NCI-H2081 treated with DMSO at 0.1 percent for 48 hours (cell line): ENCODE measurements at places on chromosomes 13 and 19.

DNA sequence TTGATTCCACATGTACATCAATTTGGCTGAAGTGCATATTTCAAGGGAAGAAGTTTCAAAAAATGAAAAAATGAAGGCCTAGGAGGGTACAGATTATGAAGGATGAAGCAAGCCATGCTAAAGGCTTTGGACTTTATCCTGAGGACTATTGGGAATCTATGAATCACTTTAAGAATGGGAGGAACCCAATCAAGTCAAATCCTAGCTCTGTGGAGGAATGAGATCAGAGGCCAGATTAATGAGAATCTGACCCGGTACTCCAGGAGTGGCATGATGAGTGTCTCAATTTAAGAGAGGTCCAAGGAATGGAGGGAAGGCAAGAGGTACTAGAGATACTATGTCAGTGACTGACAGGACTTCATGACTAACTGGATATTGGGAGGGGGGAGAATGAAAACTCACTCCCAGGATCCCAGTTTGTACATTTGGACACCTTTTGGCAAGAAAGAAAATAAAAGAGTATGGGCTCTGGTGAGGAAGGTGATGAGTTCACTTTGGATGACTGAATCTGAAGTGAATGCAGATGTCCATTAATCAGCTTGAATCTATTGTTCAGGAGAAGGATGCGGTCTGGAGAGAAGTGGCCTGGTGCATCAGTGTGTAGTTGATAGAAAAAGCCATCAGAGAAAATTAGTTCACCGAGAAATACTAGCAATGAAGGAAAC is 349.0 kb downstream of the EFNB2 start:
- DNase-seq: no peak

- DNase-seq: no peak
These were observed 7.5 kb downstream of the KLF16 start for GRCh38 chr19:1855828-1856255.

- DNase-seq: no peak
These were observed 108.2 kb downstream of the EDNRB start for GRCh38 chr13:77810430-77810829.

- DNase-seq: no peak
These were observed 110.3 kb downstream of the NHLRC3 start for GRCh38 chr13:39148513-39148961.

DNA sequence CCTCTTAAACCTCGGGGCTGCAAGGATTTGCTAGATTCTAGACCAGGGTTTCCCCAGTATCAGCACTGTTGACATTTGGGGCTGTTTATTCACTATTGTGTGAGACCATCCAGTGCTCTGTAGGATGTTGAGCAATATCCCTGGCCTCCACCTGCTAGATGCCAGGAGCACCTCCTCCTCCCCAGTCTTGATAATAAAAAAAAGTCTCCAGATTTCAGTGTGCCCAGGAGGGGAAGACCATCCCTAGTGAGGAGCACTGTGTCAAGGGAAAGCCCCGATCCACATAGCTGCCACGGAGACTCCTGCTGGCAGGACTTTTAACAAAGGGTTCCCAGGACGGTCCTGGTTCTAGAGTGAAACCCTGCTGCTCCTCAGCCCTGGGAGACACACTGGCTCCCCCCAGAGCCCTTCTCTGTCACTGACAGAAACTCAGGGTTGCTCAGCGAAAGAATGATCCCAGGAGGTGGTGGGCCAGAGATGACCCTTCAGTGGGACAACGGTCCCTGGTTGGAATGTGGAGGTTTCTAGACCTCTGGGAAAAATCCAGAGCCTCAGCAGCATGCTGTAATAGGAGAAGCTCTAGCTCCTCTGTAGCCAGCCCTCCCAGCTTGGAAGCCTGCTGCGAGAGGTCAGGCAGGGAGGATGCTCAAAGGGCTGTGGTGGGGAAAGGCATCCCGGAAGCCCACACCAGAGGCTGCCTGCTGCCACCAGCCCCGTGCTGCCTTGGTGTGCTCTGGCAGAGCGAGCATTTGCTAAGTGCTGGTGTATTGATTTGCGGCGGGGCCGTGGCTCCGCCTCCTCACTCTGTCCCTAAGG is 20.3 kb downstream of the LYL1 start:
- DNase-seq: no peak

GRCh38 chr19:9667898-9668297 is 7.0 kb downstream of the ZNF562 start:
- DNase-seq: no peak

DNA sequence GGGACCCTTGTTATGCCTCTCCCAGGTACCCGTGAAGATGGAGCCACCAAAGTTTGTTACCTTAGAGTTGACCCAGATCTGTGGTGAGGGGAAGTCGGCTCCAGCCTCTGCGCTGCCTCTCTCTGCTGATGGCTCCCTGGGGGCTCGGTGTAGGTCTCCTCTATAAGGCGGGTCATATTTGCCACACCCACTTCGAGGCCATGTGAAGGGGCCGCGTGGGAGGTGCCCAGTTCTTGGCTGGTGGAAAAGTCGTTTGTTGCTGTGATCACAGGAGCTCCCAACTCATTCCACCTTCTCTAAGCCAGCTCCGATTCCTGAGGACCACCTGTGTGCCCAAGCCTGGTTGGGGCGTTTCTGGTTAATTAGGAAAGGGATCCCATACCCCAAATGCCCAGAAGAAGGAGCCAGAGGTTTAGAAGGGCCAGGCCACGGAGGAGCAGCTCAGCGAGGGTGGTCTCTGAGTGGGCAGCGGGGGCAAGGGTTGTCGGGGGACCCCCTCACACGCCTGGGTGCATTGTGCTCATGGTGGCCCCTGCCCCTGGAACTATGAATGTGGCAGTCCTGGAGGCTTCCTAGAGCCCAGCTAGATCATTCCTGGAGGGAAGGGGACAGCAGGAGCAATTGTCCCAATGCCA is 296.5 kb downstream of the ZNF536 start:
- no peak for DNase-seq

- DNase-seq: no peak
These were observed 46.5 kb downstream of the UTP14C start for GRCh38 chr13:52070929-52071523.

GRCh38 chr13:87259479-87260083 is 411.6 kb upstream of the SLITRK5 start:
- no peak for DNase-seq

- DNase-seq: no peak
These were observed 13.4 kb downstream of the RB1 start for GRCh38 chr13:48316826-48317510.

- no peak for DNase-seq
These were observed 71.2 kb downstream of the WASF3 start for GRCh38 chr13:26628706-26629105.

DNA sequence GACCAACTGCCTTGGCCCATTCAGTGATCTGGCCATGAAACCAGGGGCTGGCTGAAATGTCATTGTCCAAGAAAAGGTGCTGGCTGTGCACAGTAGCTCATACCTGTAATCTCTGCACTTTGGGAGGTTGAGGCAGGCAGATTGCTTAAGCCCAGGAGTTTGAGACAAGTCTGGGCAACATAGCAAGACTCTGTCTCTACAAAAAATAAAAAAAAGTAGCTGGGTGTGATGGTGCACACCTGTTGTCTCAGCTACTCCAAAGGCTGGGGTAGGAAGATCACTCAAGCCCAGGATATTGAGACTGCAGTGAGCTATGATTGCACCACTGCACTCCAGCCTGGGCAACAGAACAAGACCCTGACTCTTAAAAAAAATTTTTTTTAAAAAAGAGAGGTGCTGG is 28.6 kb upstream of the C19orf12 start:
- no peak for DNase-seq

DNA sequence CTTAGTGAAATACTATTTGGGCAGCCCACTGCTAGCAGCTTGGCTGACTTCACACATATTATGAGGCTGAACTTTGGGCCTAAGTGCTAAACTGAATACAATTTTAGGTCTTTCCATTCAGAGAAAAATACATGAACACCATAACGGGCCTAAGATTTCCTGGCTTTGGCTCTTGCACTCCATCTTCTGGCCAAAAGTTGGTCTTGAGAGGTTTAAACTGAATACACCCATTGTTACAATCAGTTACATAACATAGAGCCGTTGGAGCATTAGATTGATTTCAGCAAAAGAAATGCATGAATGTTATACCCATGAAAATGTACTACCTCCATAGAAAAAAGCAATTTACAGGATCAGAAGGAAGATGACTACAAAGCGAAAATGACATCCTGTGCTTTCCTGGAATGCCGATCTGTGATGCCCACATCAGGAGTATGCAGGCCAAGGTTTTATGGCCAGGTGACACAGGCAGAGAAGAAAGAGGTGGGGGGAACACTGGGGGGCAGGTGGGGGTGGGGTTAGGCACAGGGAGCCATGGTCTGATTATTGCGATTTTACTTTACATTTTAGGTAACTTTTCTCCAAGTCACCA is 11.1 kb upstream of the SHISA2 start:
- DNase-seq: no peak

GRCh38 chr13:79901336-79901735 is 420.4 kb downstream of the NDFIP2 start:
- no peak for DNase-seq

DNA sequence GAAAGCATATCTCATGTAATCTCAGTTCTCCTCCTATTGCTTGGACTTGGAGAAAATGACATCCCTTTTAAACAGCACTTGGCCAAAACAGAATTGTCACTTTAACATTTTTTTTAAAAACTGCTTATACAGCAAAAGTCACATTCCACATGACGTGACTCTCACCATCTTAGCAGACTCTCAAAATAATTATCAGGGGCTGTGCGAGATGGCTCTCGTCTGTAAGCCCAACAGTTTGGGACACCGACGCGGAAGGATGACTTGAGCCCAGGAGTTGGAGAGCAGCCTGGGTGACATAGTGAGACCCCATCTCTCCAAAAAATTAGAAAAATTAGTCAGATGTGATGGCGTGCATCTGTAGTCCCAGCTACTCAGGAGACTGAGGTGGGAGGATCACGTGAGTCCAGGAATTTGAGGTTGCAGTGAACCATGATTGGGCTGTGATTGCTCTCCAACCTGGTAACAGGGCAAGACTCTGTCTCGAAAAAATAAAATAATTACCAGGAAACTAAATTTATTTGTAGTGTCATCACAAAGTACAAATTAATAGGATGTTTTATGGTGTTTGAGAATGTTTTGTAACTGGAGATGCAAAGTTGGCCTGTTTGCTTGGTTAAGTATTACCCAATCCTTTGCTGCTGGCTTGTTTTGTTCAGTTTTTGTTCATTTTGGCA is 8.8 kb downstream of the SAFB start:
- no peak for DNase-seq

DNA sequence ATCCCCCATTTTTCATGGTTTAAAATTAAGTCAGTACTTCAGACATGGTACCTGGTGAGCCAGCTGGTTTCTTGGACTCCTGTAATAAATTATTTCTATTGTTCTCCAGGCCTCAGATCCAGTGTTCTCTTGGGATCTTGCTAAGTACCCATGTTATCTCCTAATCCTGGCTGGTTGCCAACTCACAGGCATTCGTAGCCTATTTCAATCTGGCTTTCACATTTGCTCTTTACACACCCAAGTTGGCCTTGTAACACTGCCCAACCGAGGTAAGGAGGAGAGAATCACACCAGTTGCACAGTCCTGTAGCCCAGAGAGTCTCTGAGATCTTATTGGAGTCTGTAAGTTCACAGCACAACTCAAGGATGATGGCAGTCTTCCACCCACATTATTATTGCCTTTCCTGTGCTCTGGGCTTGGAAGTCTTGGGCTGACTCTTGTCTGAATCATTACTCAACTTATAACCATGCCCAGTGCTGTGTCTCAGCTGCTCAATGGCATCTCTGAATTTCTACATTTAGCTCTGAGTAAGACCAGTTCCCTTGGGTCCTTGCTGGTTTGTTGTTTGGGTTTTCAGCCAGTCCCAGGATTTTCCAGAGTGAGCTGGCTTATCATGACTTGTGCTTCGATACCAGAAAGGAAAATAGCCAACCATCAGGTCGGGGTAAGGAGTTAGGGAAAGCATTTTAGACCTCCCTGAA is 76.6 kb upstream of the KLF12 start:
- no peak for DNase-seq

DNA sequence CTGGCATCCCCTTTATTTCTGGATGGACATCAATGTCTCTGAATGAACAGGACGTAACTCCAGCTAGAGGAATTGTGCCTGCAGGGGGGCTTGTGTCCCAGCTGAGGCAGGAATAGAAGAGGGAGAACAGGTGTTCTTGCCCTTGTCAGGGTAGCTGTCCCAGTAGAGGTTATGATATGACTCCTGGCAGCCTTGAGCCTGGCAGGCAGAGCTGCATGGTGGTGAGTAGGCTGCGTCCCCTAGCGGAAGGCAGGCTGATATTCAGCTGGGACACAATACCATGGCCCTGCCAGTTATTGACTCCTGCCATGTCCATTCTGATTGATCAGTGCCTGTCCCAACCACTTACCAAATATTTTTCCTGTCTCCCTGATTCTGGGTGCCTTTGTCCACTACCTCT is 197.2 kb downstream of the RAP2A start:
- no peak for DNase-seq

- DNase-seq: peak; percentile 54
These were observed 2.1 kb downstream of the KCNN4 start for GRCh38 chr19:43778651-43779050.

GRCh38 chr13:34347784-34348573 is 530.0 kb downstream of the RFC3 start:
- no peak for DNase-seq

DNA sequence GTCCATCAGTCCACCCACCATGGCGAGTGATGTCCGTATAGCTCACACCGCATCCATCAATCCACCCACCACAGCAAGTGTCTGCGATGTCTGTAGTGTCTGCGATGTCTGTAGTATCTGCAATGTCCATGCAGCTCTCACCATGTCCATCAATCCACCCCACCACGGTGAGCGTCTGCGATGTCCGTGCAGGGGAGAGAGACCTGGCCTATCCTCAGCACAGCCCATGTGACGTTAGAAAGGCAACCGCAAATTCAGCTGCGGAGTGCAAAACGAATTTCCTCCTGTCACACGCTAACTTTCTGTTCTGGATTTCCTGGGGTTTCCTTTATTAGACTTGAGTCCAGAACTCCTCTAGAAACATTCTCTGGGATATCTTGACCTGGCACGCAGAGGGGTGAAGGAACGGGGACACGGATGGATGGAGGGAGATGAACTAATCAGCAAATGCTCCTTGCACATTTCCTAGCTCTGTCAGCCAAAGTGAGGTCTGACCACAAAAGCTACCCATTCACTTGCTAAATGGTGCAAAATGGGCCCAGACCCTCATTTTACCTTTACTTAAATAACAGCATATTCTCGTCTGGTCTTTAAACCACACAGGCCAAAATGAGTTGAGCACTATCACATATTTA is 18.3 kb downstream of the RASA3 start:
- no peak for DNase-seq

GRCh38 chr19:41758846-41759245 is 3.5 kb downstream of the CEACAM6 start:
- no peak for DNase-seq

DNA sequence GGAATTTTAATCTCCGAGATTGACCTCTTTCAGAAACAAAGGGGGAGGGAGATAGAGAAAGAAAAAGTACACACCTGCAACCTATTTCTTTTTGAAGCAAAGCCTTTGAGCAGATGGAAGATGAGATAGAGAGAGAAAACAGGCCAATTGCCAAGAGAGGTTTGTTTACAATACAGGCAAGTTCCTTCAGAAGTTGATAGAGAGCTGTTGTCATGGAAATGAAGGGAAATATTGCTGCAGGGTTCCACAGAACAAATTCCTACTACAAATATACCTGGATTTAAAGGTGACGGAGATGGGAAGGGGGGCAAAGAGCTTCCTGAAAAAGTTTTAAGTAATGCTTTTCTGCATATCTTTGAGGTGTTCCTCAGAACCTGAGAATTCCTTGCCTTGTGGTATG is 388.4 kb downstream of the NDFIP2 start:
- DNase-seq: no peak
